ENCODE measurements at places on chromosomes 16 and 17.
A peak's percentile ranks its signal among the peaks of the same experiment; 100 is the strongest.

GRCh38 chr16:7362231-7362630, 29.6 kb downstream of the RBFOX1 start:
- no peak for DNase-seq

DNA sequence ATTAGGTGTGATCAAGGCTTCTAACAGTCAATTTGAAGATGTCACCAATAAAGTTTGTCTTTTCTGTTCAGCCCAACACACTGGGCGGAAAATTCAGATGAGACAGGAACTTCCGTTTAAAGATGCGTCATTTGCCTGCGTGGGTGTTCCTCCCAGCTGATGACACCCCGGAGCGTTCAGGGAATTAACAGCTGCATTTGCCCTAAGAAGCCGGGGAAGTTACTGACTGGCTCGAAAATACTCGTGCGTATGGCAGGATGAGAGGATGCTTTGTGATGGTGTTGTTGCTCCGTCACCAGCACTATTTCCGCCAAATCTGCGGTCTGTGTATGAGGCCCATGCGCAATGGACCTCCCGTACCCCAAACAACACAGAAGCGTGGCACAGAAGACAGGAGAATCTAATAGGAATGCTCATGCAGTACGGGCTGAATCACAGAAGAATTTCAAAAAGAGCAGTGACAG, 11.9 kb upstream of the PVALEF start:
- DNase-seq, result peak; percentile 98

DNA sequence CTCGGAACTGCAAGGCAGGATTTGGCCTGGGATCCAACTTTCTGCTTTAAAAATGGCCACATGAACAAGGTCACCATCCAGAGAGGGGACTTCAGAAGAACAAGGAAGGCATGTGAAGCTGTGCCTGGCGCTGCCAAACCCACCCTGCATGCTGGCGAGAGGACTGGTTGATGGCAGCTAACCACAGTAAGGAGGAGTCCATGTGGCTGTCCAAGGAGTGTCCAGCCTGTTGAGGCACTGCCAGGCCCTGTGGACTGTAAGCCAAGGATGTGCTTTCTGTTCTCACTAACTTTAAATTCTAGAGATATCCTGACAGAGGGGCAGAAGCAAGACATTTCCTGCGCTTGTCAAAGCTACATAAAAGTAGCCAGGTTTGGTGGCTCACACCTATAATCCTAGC, 40.4 kb downstream of the CDK5R1 start:
- DNase-seq, result no peak

DNA sequence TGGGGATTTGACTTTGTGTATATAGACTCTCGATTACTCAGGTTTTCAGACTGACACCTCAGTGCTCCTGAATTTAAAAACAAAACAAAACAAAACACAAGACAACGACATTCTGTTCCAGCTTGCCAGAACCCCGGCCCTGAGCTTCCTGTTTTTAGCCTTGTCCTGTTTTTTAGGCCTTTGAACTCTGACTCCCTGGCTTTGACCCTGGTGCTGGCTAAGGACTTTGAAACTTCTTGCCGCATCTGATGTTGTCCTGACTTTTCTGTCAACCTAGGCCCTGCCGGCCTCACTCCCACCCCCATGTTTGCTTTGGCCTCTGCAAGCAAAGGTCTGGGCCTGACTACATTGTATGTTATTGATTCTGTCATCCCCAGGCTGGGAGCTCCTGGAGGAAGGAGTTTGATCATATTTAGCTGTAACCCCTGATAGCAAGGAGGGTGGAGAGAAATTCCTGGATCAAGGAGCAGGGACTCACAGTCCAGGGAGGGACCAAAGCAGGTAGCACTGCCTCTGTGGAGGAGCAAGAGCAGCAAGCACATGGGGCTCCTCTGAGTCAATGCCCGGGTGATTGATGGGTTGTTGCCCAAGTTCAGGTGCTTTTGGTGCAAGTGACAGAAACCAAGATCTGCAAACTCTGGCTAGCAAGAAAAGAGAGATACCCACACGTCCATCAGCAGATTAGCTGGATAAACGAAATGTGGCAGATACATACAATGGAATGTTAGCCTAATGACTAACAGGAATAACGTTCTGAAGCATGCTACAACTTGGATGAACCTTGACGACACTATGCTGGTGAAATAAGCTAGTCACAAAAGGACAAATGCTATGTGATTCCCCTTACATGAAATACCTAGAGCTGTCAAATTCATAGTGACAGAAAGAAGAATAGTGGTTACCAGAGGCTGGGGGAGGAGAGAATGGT, 7.7 kb downstream of the CCL16 start:
- DNase-seq, result peak; percentile 30

DNA sequence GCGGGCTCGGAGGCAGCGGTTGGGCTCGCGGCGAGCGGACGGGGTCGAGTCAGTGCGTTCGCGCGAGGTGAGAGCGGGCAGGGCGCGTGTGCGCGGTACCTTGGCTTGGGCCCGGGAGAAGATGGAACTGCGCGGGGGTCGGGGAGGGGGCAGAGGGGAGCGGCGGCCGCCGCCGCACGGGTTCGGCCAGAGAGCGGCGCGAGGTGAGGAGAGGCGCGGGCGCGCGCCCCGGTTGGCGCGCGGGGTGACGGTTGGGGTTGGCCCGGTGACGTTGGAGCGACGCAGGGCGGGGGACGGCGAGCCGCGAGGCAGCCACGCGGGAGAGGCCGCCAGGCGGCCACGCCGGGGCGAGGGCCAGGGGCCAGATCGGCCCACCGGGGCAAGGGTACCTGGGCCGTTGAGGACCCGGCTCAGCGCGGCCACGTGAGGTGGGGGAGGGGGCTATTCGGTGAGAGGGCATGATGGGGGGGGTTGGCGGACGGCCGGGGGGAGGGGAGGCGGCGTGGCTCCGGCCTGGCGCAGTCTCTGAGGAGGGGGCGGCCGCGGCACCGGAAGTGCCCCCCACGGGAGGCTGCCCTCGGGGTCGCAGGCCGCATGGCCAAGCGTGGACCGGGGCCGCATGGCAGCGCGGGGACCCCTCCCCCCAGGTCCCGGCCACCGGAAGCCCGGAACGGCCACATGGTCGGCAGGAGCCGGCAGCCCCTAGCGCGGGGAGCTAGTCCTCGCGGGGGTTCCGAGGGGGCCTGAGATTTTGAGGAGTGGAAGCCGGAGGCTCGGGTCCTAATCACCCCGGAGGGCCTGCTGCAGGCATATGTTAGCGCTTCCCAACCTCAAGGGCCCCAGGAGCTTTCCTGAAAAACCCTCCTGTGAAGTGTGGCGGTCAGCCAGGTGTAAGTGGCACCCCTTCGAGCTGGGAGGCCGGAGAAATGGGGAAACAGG, 527 bp downstream of the EIF5A start:
- DNase-seq, result peak; percentile 71

GRCh38 chr17:51653878-51654277, 393.5 kb downstream of the UTP18 start:
- no peak for DNase-seq

GRCh38 chr17:58176200-58176599, 9.4 kb downstream of the OR4D2 start:
- DNase-seq, result peak; percentile 11

- DNase-seq, result no peak
These were observed 70.5 kb upstream of the CHMP6 start for GRCh38 chr17:80921159-80921558.

DNA sequence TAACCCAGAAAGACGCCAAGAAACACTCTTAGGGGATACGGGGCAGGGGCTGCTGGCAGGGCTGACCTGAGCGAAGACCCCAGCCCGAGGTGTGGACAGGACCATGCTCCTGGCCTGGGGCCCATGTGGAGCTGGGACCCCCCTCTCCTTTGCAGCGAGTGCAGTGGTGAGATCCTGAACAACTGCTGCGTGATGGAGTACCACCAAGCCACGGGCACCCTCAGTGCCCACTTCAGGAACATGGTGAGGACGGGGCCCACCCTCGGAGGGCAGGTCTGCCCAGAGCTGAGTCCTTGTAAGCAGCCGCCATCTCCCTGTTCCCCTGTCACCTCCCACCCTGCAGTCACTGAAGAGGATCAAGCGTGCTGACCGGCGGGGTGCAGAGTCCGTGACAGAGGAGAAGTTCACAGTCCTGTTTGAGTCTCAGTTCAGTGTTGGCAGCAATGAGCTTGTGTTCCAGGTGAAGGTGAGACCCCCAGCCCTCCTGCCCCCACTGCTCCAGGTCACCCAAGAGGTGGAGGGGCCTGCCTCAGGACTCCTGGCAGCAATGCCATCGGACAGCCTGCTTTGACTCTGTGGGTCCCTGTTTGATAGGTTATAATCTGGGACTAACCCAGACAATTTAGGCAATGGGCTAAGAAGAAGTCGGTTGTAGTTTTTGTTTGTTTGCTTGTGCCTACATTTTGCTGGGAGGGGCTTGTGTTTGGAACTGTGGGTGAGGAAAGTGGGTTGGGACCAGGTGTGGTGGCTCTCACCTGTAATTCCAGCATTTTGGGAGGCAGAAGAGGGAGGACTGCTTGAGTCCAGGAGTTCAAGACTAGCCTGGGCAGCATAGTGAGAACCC, 16.1 kb downstream of the STAT5A start:
- no peak for DNase-seq

DNA sequence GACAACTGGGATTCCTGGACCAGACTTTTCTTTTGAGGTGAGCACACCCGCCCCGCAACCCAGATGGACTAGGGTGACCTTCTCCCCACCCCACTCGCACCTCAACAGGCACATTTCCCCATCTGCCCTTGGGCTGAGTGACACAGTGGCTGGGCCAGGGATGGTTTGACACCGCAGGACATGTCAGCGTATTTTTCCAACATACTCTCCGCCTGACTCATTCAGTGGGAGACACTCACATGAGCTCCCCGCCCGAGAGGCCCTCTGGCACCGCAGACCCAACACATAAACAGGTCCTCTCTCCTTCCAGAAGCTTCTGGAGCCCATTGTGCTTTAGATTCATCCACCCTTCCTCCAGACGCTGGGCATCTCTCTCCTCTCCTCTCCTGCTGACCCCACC, 69.4 kb downstream of the ZDHHC7 start:
- no peak for DNase-seq

- DNase-seq, result no peak
These were observed 7.9 kb downstream of the WFIKKN2 start for GRCh38 chr17:50843150-50843905.

DNA sequence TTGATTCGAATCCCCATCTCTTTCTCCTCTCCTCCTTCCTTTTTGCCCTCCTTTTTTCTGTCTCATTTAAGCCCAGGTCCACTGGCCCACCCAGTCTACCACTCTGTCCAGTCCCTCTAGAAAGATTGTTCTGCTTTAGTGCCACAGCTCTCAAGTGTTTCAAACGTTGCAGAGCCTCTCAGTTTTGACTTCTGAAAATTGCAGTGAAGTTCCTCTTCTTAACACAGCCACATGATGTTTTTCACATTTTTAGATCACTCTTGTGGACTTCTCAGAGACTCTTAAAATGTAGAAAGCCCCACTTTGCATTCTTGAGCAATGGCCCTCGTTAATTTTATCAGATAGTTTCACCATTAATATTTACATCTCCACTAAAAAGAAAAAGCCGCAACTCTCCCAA, 253.1 kb downstream of the HAPSTR1 start:
- DNase-seq, result no peak

DNA sequence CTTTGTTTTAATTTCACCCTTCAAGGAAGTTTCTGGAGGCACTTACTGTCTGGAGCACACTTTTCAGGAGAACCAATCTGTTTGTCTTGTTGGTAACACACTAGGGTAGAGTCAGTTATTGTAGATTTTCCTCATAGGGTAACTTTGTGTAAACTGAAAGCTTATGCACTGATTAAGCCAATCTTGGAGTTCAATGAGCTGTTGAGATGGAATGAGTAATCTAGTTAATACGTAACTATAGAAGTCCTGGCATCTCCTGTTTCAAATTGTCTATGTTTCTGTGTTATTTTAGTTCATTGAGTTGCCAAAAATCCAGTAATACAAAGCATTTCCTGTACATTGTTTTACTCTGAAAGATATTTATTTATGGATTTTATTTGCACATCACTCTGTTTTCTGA, 111.6 kb upstream of the HAS3 start:
- DNase-seq, result no peak

DNA sequence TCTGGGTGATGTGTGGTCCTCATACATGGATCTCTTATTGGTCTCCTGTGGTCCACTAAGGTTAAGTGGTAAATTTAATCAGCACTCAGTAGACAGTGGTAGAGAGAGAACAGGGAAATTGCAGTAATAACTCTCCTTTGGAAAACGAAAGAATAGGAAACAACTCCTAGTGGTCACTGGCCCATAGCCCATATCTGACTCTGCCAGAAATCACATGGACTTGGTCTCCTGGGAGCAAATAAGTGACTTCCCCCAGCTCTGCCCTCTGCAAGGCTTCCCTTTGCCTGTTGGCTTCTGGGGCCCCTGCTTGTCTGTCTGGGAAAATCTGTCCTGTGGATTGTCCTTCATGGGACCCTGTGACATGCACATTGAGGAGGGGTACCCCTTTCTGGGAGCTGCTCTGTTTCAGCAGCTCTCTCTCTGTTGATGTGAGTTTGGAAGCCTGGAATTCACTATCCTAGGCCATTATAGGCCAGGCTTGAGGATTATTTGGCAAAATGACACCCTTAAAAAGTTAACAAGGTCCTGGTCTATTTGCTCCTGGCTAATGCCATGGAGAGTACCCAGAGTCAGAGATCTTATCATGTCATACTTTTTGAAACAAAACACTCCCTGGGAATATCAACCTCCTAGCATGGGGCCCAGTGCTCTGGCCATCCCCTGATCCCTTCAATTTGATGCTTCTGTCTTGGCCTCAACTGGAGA, 58.0 kb upstream of the HNF1B start:
- peak; percentile 65 for DNase-seq

DNA sequence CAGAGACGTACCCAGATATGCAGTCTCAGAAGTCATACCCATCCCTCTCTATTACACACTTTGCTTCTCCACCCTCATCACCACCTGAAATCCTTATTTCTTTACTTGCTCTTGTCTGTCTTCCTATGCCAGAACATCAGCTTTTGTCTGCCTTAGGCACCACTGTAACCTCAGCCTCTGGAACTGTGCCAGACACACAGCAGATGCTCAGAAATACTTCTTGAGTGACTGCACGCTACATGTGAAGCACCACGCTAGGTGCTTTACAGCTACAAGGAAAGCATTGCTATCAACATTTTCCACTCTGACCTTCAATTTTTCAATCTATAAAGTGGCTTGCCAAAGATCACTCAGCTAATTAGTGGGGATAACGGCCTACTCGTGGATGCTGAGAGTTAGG, 226.8 kb downstream of the CHD9NB start:
- DNase-seq, result no peak

- DNase-seq, result peak; percentile 46
These were observed 3.1 kb downstream of the NPW start for GRCh38 chr16:2022723-2023091.

- no peak for DNase-seq
These were observed 312.2 kb downstream of the RBFOX1 start for GRCh38 chr16:7644811-7645210.

- DNase-seq, result peak; percentile 65
These were observed 28.7 kb upstream of the ABCA6 start for GRCh38 chr17:69170377-69170776.

GRCh38 chr17:75111777-75112335, 2.1 kb downstream of the ARMC7 start:
- DNase-seq, result peak; percentile 44

GRCh38 chr16:2778630-2778958, 1.5 kb upstream of the ELOB start:
- no peak for DNase-seq

- no peak for DNase-seq
These were observed 13.1 kb upstream of the CYB5B start for GRCh38 chr16:69411064-69411985.

Data from suppressor macrophage treated with lipopolysaccharide for 1 hour (primary cell).